ENCODE measurements at places on chromosomes 16 and 17. TPM values are rescaled to one million over a fixed set of nuclear protein-coding genes. Genes with fewer than 3 reads are reported as not detected.

GRCh38 chr16:66651474-66651765 is 45.1 kb downstream of the CMTM4 start:
- no peak for DNase-seq
- H3K27me3 ChIP-seq = no peaks in the 10 kb centered on the region
- no peaks in the 10 kb centered on the region for H3K36me3 ChIP-seq
- no peak overlapping the region for H3K27ac ChIP-seq
- no peak overlapping the region for H3K4me3 ChIP-seq

Gene CCL14
- not detected for total RNA-seq

Gene CD300LG
- not detected for total RNA-seq

GRCh38 chr16:17445421-17445820 is 25.3 kb downstream of the XYLT1 start:
- H3K36me3 ChIP-seq = peaks cover 5% of the 10 kb centered on the region
- peaks cover 47% of the 10 kb centered on the region for H3K4me1 ChIP-seq
- H3K27ac ChIP-seq = no peak overlapping the region
- no peak for DNase-seq
- H3K4me3 ChIP-seq = no peak overlapping the region

Gene RNF135
- total RNA-seq = 8.7 TPM

All from natural killer cell treated with Interleukin-12 subunit alpha and Interleukin-12 subunit beta and Interleukin-15 and Interleukin-18, amount 100 ng/mL, for 72 hours (primary cell).